Bronchus fibroblast of lung (primary cell): ENCODE measurements at places on chromosomes 2 and 18. TPM values are rescaled to one million over a fixed set of nuclear protein-coding genes. Genes with fewer than 3 reads are reported as not detected.

Gene CEP192
- 20.7 and 20.8 TPM in 2 replicates for total RNA-seq

Gene BOK
- total RNA-seq, result 29.7 and 36.5 TPM in 2 replicates

Gene ATF2
- 14.5 and 16.9 TPM in 2 replicates for total RNA-seq

Gene TSPYL6
- not detected in 2 replicates for total RNA-seq

Gene HTR2B
- under 0.01 and 0.30 TPM in 2 replicates for total RNA-seq

Gene FSHR
- total RNA-seq, result not detected in 2 replicates

Gene FKBP7
- total RNA-seq, result 42.4 and 42.5 TPM in 2 replicates

Gene SIX3
- not detected in 2 replicates for total RNA-seq

Gene CCDC138
- total RNA-seq, result 3.1 and 3.9 TPM in 2 replicates
